HT1080 (cell line): ENCODE measurements at places on chromosomes 7 and 10.

DNA sequence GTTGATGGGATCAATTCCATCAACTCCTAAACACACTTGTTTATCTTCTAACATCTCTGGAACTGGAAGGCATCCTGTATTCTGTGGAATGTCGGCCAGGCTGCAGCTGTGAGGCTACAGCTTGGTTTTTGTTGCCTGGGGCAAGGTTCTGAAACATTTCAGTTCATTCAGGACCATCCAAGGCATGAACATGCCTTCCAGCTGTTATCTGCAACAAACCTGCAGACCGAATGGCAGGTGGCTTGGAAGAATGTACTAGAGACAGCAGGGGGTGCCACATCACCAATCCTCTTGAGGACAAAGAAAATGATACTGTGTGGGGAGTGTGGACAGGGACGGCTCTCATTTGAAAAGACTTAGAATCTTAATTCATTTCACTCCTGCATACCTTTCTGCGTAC, 12.4 kb downstream of the PAPOLB start:
- no peak for DNase-seq

DNA sequence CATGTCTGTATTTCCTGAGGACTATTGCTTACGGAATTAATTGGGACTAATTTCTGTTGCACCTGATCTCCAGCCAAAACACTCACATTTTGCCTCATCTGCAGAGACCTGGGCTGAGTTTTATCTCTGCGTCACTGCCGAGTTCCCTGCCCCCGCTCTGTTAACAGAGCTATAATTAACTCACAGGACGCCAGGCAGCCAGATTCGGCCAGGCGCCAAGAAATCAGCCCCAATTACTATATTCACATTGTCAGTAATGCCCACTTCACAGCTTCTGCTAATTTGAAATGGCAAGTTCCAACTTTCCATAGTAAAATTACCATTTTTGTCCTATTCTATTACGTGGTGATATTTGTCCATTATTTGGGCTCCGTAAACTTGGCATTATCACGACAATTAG, 130.5 kb downstream of the CUX1 start:
- DNase-seq = no peak

DNA sequence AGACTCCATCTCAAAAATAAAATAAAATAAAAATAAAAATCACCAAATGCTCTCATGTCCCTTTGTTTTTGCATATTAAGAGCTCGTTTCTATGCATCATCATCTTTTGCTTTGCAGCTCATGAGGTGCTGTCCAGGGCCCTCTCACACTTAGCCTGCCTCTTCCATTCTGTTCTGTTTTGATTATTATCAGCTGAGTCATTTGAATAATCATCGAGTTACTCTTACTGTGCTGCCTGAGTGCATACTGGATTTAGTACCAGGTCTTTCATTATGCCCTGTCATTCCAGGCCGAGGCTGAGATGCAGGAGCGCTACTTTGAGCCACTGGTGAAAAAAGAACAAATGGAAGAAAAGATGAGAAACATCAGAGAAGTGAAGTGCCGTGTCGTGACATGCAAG, 33.0 kb downstream of the UCMA start:
- no peak for DNase-seq

DNA sequence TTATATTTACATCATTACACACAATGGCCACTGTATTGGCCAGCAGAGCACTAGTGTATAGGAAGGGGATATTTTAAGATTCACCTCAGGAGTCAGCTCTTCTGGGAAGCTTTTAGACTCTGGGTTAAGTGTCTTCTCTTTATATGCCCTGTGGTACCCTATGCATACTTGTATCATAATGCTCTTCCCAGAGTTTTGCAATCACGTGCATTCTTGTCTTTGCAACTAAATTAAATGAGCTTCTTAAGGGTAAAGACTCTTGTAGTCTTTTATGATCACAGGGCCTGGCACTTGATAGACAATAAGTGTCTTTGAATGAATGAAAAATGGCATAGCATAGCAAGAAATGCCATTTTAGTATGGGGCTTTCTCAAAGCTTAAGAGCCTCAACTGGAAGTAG, 35.4 kb upstream of the ARMS2 start:
- no peak for DNase-seq

DNA sequence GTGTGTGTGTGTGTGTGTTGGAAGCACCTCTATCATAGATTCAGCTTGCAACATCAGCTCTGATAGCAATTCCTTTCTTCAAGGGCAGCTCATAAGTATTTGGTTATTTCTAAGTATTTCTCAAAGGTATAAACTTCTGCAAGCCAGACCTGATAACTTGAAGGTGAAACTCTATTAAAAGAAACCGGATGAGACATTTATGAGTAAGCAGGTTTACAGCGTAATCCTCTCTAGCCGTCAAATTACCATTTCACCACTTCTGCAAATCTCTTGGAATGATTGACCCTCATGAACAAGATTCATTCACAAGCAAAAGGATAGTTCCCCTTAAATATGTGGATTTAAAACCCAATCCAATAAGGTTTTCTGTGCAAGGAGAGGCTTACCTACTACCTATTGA, 23.1 kb downstream of the PDE1C start:
- no peak for DNase-seq

DNA sequence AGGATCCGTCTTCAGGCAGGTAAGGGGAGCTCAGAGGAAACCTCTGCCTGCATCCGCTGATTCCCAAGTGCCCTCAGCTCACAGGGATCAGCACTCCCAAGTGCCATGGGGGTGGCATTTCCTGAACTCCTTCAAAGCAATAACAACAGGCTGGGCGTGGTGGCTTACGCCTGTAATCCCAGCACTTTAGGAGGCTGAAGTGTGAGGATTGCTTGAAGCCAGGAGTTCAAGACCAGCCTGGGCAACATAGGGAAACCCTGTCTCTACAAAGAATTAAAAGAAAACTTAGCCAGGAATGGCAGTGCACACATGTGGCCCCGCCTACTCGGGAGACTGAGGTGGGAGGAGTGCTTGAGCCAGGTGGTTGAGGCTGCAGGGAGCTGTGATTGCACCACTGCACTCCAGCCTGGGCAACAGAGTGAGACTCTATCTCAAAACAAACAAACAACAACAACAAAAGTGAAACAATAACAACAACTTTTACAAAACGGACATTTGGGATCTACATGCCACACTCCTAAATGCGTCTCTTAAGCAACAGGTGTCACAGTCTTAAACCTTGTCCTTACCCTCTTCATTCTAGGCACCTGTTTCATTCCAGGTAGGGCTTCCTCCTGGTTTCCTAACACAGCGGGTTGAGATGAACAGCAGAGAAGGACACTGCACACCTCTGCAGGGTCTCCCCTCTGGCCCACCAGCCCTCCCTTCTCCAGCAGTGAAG, 73.8 kb downstream of the PAXIP1 start:
- peak; percentile 27 for DNase-seq

- no peak for DNase-seq
Measured at GRCh38 chr7:101996131-101996691, 178.8 kb downstream of the CUX1 start.
